CD4-positive, alpha-beta T cell treated with Interleukin-17A for 4 hours (primary cell): ENCODE measurements at places on chromosomes 7 and 10.

DNA sequence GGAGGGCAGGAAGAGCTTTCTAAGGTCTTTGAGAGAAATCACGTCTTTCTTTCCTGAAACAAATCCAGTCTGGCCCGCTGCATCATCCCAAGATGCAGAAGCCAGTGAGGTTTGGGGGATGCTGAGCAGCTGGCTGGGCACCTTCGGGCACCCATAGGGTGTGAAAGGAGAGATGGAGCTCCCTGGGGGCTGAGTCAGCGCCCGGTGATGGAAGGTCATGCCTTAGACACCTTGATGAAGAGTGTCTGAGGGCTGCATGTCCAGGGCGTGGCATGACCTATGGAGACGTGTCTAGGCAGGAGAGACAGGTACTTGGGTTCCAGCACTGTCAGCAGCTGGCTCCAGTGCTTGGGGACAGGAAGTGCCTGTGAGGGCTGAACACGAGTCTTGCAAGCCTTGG, 88.3 kb downstream of the GOLGA7B start:
- DNase-seq: no peak

- DNase-seq: peak; percentile 11
Observed at GRCh38 chr10:123583639-123584418, 82.3 kb upstream of the GPR26 start.

- DNase-seq: no peak
Observed at GRCh38 chr10:44955413-44956070, 4.1 kb upstream of the RASSF4 start.

DNA sequence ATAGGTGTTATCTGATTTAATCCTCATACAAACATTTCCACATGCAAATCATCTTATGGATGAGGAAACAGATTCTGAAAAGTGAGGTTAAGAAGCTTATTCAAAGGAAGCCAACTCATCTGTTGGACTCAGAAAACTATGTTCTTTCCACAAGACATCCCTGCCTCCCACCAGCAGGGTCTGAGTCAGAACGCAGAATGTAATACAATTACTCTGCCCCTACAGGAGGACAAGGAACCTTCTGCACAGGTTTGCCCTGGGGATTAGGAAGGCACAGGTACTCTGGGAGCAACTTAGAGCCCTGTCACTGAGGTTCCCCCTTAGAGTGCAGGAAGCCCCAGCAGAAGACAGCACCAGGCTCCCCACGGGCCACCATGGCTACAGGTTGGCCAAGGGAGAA, 255.7 kb downstream of the TNS3 start:
- no peak for DNase-seq

DNA sequence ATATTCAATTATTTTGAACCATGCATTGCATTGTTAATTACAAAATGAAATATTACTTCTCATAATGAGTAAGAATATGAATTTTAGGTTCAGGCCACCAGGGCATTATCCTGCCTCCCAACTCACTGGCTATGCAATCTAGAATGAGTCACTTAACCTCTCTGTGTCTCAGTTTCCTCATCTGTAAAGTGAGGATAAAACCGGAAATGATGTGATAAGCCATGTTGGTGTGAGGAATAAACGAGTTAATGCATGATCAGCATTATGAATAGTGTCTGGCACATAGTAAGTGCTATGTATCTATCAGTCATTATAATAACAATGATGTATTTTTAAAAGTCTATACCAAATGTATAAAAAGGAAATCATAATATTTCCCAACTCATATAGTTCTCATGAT, 85.5 kb downstream of the SEMA3D start:
- DNase-seq: no peak
